ENCODE measurements at places on chromosomes 5 and 9.

GRCh38 chr5:154273963-154274827 is 83.7 kb downstream of the GALNT10 start:
- no peak for DNase-seq

DNA sequence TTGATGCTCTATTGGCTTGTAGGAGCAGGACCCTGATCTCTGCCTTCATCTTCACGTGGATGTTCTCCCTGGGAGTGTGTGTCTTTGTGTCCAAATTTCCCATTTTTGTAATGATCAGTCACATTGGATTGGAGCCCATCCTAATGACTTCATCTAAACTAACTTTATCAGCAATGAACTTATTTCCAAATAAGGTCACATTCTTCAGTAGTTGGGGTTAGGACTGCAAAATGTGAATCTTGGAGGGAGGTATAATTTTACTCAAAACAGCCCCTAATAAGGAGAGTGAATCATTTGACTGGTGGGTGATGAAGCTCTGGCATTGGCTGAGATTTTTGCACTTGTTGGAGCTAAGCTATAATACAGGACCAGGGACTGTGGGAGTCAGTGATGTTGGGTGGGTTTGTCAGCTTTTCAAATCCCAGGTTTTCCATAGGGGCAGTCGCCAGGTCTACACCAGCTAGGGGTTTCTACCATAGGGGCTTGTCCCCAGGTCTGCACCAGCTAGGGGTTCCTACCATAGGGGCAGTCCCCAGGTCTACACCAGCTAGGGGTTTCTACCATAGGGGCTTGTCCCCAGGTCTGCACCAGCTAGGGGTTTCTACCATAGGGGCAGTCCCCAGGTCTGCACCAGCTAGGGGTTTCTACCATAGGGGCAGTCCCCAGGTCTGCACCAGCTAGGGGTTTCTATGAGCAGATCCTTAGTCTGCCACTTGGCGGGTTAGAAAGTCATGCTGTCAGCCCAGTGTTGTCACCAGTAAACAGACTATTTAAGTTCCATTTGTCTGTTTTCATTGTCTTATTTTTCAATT is 382.6 kb upstream of the DAP start:
- DNase-seq: no peak

DNA sequence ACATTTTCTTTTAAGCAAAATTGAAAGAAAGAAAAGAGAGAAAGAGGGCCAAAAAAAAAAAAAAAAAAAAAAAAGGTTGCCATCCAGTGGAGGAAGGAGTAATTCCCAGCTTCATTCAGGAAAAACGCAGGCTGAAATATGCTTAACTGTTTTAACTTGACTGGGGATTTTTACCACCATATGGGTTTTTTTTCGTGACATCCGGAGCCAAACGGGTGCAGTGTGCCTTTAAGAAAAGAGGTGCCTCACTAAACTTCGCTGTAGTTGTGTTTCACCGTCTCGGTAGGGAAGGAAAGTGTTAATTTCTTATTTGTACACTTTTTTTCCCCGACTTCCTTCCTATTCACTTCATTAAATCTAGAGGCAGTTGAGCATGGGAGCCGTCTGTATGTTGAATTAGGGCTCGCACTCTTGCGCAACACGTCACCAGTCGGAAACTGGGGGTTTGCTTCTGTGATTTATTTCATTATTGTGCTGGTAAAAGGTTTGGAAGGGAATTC is 143.0 kb downstream of the SMARCA2 start:
- DNase-seq: peak; percentile 15

DNA sequence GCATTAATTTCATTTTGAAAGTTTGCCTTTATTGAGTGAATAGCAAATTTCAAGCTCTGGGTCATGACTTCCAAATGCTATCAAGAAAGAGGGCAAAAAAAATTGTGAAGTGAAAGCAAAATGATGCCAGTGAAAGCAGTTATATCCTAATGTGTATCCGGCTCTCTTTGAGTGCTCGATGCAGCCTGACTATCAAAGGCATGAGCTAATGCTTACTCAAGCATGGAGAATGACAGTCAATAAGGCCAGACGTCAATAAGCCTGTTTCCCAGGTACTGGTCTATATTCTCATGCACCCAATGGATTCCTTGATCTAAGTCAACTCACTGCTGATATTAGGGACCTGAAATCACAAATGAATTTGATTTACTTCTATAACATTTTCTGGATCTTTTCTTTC is 435.5 kb downstream of the CAAP1 start:
- no peak for DNase-seq

GRCh38 chr5:39775086-39775796 is 350.5 kb upstream of the DAB2 start:
- no peak for DNase-seq

- DNase-seq: no peak
These were observed 122.0 kb downstream of the PAPPA start for GRCh38 chr9:116275418-116276195.

GRCh38 chr9:33919276-33919897 is 102.4 kb downstream of the UBE2R2 start:
- DNase-seq: no peak
